ENCODE measurements at places on chromosomes 4 and X.

DNA sequence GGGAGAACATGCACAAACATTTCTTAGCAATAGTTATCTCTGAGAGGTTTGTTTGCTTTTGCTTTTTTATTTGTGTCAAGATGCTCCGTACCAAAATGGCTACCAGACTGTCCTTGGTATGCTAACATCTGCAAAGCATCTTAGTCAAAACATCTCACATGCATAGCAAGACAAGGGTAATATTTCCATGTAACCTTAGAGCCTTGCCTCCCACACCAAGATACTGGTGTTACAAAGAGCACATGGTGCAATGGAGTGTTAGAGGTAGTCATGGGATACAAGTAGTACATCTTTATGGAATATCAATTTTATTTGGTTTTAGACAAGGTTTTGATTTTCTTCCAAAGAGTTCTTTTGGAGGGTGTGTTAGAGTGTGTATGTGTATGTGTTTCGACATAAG lies 109.7 kb downstream of the NR3C2 start:
- no peak for DNase-seq

DNA sequence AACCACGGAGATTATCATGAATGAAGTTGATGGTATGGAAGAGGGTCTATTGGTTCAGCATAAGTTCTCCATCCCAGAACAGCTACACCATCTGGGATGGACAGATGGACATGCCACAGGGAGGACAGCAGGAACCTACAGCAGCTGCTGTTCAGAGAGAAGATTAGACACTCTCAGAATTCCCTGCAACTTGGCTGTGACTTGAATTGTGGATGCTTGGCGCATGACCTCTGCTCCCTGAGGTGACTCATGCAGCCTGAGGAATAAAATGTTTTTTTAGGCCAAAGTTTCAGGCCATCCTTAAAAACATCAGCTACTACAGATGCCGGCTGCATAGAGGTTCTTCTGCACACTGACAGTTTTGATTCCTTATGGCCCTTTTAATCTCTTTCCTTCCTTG lies 97.3 kb downstream of the RS1 start:
- DNase-seq = no peak

DNA sequence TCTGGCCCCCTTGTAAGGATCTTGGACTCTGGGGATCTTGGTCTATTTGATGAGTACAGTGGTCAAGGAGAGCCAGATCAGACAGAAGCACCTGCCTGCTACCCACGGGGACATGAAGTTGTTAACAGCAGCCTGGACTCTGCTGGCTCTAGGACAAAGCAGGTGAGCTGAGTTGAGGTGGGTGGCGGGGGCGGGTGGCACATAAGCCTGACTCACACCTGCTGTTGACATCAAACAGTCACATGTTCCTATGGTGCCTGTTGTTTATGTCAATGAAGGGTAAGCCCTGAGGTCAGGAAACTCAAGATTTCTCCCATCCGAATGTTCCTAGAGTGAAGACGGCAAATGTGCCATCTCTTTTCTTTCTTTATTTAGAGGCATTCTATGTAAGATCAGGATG lies 50.1 kb upstream of the CLNK start:
- no peak for DNase-seq

GRCh38 chr4:123163501-123163900 lies 233.1 kb upstream of the SPRY1 start:
- DNase-seq = peak; percentile 24

DNA sequence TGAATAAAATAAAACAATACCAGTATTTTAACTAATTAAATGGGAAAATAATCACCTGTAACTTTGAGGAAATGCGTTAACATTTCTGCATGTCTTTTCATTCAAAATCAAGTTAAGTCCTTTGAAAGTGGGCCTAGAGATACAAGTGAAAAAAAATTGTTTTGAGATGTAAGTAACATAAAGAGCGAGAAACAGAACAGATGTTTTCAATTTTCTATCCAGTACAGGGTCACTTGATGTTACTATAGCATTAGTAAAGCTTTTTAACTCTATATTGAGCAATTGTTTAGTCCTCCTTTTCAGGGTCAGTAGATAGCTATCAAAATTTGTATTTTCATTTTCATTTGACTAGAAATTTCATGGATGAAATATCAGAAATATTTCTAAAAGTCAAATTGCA lies 761.4 kb downstream of the CCSER1 start:
- no peak for DNase-seq

DNA sequence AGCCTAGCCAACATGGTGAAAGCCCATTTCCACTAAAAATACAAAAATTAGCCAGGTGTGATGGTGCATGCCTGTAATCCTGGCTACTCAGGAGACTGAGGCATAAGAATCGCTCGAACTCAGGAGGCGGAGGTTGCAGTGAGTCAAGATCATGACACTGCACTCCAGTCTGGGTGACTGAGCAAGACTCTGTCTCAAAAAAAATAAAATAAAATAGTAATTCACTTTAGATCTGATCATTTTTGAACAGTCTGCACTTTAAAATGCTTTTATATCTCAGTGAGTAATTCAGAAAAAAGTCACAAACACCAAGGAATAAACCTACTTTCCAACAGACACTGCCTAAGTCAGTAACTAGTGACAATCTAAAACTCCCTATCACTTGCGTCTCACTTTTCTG lies 25.6 kb upstream of the CORIN start:
- no peak for DNase-seq

- peak; percentile 8 for DNase-seq
Measured at GRCh38 chr4:15295421-15296162, 132.2 kb upstream of the C1QTNF7 start.

- DNase-seq = peak; percentile 71
Measured at GRCh38 chr4:83138946-83139345, 24.4 kb upstream of the PLAC8 start.

GRCh38 chr4:113559947-113560346 lies 201.6 kb downstream of the CAMK2D start:
- no peak for DNase-seq

DNA sequence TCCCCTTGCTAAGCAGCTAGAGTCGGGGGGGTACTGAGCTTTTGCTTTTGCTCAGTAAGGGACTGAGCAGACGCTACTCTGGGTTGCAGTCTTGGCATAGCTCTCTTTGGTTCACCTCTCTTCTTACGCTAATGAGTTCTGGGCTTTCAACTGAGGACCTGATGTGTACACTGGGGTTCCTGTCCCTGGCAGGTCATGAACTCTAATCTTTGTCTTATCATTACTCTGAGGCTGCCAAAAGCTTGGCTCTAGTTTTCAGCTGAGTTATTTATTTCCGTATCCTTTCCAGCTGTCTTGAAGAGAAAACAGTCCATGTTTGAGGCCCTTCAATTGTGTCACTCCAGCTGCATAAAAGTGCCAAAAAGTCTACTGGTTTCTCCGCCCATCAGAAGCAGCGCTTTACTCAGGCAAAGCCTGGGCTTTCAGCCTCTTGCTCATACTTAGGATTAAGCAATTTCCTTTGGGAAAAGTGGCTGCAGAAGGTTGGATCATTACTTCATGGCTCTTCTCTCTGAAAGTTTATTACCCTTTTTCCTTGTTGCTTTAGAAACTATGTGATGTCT lies 121.0 kb upstream of the STOX2 start:
- no peak for DNase-seq

- no peak for DNase-seq
Measured at GRCh38 chrX:9279234-9279544, 185.7 kb upstream of the TBL1X start.

GRCh38 chr4:151340751-151341385 lies 15.5 kb upstream of the SH3D19 start:
- no peak for DNase-seq

GRCh38 chrX:41313419-41313818 lies 20.5 kb upstream of the DDX3X start:
- DNase-seq = no peak

DNA sequence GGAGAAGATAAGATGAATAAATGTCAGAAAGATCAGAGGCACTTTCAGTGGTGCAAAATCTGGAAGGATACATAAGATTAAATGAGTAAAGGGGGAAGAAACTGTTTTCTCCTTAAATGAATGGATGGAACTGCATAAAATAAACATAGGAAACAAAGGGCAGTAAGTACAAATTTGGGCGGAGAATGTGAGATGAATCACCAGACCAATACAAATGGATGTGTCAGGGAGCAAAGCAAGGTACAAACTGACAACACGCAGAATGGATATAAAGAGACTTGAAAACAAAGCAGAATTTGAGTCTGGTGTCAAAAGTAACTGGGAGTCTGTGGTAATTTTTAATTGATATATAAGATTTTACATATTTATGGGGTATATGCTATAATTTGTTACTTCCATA lies 175.3 kb upstream of the PCDH18 start:
- no peak for DNase-seq

DNA sequence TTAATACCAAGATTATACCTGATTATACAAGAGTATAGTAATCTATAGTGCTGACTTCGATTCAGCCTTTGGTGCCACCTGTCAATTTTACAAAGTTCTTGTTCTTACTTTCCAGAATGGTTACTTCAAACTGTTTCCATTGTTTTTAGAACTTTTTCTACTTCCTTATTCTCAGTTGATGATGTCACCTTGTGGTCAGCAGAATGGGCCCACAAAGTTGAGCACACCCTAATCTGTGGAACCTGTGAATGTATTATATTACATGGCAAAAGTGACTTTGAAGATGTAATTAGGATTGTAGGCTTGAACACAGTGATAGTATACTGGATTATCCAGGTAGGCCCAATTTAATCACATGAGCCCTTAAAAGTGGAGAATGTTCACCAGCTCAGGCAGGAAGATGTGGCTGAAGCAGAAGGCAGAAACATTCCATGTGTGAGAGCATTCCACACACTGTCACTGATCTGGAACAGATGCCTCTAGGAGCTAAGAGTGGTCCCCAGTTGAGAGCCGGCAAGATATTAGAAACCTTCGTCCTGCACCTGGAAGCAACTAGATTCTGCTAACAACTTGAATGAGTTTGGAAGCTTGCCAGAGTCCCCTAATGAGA lies 6.3 kb upstream of the SGMS2 start:
- DNase-seq = peak; percentile 81

GRCh38 chrX:23871905-23872546 lies 35.7 kb downstream of the APOO start:
- DNase-seq = peak; percentile 76

- no peak for DNase-seq
Measured at GRCh38 chr4:81136161-81136905, 78.7 kb downstream of the PRKG2 start.

DNA sequence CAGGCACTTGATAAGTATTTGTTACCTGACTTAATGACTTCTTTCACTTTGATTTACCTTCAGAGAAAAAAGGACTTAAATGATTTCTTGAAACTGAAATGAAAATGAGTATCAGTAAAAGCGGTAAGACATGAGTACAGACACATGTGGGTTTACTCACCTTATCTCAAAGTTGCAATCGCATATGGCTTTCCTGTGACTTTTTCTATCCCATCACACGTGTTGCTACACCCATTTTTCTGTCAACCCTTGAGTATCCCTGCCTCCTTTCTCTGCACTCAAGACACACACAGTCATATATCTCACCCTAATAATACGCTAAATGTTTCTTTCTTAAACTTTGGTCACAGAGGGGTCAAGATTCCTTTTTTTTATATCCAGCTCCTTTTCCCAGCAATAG lies 11.0 kb upstream of the ARHGEF38 start:
- DNase-seq = peak; percentile 79

DNA sequence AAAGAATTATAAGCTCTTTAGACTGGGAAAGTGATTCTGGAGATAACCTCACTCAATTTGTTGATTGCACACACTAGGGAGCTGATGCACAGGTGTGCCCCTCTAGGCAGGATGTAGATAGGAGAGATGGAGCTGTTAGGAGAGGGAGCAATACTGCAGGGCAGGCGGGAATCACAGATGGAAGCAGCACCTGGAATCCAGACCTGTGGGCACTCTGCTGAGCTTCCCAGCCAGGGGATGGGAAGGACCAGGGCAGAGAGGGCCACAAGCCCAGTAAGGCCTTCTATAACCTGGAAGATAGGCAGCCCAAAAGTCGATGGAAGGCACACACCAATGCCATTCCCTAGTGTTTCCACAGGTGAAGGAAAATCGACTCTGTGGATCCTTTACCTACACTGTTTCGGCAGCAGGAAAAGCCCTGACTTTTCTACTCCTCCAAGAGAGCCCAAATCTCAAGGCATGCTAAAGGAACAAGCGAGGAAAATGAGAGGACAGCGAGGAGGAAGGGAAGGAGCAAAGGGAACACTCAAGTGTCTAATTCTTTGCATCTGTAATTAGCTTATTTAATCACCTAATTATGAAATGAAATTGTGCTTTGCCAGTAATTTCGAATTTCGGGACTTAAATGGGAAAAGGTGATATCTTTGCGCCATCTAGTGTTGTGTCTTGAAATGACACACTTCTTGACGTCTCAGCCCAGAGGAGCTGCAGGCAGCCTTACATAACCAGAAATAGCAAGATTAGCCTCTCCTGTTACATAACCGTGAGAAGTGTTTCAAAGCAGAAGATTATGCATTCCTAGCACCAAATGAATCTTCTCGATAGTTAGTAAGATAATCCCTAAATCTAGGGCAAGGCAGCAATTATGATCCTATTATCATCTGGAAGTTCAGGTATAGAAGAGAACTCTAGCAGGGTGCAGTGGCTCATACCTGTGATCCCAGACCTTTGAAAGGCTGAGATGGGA lies 31.0 kb upstream of the TLR3 start:
- DNase-seq = peak; percentile 81

GRCh38 chr4:931194-931959 lies 739 bp downstream of the GAK start:
- DNase-seq = peak; percentile 23

DNA sequence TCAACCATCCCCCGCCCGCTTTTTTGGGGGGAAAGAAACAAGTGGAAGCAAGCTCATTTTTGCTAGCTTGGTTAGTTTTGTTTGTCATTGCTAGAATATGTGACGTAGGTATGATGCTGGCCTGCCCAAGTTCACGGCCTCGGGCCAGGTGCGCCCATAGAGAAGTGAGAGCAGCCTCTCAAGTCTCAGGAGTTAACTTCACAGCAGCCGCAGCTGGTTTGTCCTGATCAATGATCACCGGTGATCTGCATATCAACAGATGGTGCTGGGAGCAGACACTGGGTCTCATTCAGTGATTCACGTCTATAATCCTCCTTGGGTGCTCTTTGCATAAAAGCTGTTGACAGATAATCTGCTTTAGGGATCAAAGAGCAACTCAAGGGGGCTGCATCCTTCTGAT lies 50.1 kb downstream of the ENPP6 start:
- DNase-seq = no peak

- DNase-seq = no peak
Measured at GRCh38 chr4:90306810-90307209, 179.6 kb downstream of the CCSER1 start.

DNA sequence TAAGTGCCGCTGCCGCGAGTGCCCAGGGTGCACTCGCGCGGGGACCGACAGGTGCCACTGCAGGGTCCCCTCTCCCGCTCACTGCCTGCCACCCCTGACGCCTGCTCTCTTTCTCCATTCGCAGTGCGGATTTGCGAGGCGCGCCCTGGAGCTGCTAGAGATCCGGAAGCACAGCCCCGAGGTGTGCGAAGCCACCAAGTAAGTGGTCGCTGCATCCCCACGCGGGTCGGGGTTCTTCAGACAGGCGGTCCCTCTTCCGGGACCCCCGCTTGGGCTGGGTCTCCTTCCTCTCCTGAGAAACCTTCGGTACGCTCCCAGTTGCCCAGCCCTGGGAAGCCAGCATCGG lies 547 bp downstream of the GUCY1A1 start:
- DNase-seq = peak; percentile 86

GRCh38 chrX:135544338-135544948 lies 24.0 kb downstream of the INTS6L start:
- DNase-seq = no peak

GRCh38 chrX:96707804-96708203 lies 23.2 kb downstream of the DIAPH2 start:
- peak; percentile 37 for DNase-seq
